ENCODE measurements at places on chromosomes 2 and 18. TPM values are rescaled to one million over a fixed set of nuclear protein-coding genes. Genes with fewer than 3 reads are reported as not detected.

DNA sequence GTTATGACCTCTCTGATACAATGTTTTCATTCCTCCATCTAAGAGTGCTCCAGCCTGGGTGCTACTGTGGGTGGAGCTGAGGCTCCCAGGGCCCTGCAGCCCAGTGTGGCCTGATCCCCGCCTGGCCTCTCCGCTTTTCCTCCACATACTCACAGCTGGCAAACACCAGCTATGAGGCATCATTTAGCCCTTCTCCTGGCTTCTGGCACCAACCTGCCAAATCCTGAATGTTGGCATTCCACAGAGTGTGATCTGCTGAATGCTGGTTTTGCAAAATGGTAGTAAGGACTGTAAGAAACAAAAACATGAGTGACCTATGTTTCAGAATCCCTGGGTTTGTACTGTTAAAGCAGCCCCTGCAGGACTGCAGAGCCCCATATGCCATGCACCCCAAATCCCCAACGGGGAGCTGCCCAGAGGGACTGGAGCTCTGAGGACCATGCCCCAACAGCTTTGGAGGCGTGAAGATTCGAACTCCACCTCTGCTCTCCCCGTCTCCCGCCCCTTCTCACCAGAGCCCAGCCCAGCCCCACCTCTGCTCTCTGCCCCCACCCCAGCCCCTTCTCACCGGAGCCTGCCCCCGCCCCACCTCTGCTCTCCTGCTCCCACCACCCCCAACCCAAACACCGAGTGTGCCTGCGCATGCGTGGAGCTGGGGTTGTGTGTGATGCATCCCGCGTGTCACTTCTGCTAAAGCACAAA lies 4.2 kb downstream of the SLC66A2 start:
- no peak for DNase-seq

DNA sequence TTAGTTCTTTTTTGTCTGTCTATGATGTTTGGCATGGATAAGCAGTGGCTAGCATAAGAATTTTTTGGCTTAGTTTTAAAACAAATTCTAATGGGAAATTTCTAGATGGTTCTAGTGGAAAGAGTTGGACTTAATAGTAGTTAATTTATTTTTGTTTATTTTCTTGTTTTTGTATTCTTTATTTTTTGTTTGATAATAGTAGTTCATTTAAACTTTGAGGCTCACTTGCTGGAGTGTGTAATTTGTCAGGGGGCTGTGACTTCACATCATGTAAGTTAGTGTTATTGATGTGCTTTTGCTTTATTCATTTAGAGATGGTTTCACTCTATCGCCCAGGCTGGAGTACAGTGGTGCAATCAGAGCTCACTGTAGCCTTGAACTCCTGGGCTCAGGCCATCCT lies 43.7 kb upstream of the KLF11 start:
- no peak for DNase-seq

- no peak for DNase-seq
Observed at GRCh38 chr2:132595693-132596092, 74.3 kb downstream of the LYPD1 start.

The PIK3C3 gene
- total RNA-seq, result 37.6 TPM

DNA sequence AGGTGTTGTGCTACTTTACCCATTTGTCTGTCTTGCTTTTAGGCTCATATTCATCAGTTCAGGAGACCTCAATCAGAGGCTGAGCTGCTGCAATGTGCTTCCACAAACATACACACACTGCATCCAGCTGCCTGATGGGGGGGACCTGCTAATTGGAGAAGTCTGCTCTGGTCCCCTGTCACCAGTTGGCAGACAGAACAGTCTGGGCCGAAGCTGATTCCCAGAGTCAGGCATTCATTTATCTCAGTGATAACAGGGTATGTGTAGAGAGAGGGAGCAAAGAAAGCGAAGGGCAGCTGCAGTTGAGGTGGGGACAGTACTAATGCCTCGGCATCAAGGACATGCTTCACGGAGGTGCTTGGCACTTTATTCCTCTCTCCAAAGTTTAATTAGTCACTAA lies 584.3 kb upstream of the PIK3C3 start:
- DNase-seq, result no peak

GRCh38 chr2:227347117-227347516 lies 22.1 kb downstream of the MFF start:
- DNase-seq, result no peak

DNA sequence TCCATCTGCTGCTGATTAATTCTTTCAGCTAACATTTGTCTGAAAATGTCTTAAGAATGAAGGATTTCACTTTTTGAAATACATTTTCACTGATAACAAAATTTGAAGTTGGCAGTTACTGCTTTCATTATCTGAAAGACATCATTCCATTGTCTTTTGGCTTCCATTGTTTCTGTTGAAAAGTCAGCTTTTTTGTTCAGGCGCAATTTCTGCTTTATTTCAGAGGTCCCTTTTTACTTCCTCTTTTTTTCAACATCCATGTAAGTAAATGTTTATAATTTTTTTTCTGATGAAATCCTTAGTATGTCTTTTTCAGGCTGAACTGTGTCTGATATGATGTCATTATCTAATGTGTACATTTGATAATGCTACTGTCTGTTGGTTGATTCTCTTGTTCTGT lies 184.2 kb downstream of the RND3 start:
- DNase-seq, result no peak

The NDUFV2 gene
- total RNA-seq, result 227 TPM

DNA sequence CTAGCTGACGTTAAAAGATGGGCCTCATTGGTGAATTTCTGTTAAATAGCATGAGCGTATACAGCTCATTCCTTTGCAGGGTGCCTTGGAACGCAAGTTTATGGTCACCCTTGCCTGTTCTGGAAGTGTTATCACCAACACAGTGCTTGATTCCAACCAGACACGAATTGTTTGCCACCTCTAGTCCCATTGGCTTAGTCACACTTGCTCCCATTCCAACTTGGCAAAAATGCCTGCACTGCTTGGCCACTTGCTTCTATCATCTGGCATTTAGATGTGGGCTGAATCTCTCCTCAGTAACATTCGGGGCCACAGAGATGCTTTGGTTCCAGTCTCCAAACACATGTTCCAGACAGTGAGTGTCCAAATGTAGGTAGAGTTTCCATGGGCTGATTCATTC lies 27.5 kb upstream of the ACVR1 start:
- DNase-seq, result no peak

DNA sequence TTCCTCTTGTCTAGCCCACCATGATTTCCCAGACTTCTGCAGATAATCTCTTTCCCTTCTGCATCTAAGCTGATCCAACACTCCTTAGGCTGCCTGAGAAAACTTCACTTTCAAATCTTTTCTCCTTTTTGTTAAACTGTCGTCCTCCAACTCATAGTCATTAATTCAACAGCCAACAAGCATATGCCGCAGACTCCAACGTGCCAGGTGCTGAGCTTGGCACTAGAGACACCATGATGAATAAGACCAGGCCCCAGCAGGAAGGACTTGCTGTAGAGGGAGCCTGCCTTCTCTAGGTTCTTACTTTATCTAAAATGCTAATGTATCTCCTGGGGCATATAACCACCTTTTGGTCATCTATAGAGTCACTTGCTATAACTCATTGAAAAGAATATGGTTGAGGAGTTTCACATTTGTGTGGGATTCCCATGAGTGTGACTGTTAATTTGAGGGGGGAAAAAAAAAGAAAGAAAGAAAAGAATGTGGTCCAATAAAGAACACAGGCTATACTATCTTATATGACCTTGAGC lies 51.0 kb downstream of the ANKRD44 start:
- no peak for DNase-seq

The TLX2 gene
- not detected for total RNA-seq

DNA sequence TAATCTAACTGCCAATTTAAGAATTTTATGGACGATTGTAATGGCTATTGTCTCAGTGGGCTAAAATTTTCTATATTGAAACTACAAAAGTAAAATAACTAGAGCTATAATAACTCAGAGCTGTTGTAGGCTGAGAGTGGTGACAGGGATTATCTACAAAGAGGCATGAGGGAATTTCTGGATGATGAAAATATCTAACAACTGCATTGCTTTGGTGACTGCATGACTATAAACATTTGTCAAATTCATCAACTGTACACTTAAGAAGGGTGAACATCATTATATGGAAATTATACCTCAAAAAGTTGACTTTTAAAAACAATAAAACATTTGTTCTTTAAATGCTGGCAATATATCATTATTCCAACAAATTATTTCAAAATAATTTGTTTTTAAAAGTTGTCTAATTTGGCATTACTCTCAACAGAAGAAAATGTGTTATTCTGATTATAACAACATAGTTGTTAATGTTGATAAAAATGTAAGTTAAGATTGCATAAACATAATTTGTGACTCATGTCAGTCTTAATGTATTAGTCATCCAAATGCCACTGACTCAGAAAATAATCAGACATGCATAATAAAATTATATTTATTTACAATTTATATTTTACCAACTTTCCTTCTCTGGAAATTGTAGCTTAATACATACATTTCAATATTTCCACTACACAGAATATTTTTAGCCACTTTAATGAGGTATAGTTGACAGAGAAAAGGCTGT lies 865.1 kb upstream of the VRK2 start:
- DNase-seq, result peak; percentile 3

DNA sequence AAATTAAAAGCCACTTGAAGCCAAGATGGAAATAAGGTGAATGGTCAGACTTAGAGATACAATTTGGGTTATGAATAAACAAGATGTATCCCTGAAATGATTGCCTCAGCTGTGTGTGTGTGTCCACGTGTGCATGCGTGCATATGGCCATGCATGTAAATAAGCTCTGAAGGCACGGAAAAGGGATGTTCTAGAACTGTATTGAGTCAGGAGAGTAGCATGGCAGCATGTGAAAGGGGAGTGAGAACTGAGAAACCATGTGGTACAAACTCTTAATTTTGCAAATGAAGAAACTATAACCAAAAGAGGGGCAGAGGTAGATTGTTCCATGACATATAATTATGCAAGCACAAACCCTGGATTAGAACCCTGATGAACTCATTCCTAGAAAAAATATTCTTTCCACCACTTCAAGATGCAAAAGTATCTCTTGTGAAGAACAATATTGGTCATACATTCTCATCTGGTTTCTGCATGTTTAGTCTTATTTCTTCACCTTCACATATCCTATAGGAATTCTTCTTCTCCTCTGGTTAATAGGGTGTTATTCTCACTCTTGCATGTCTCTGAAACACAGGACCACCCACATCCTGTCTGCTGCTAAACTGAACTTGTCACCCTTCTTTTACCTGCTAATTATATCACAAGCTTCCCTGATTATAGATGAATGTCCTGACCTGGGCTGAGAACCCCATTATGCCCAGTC lies 455.8 kb downstream of the SETBP1 start:
- no peak for DNase-seq

DNA sequence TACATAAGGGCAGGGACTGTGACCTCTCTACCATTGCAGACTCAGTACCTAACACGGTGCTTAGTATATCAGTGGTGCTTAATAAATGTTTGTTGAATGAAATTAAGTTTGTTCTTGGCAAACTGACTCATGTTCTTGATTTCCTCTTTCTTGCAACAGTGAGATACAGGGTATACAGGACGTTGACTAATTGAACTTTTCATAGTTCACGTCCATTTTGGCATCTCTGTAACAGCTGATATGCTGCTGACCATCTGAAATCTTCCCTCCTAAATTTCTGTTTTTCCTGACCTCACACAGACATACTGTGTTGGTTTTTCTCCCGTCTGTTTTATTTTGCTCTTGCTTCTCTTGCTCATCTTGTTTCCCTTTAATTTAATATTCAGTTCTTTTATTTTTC lies 44.2 kb downstream of the LHCGR start:
- no peak for DNase-seq

The UGT1A8 gene
- not detected for total RNA-seq

GRCh38 chr2:63845866-63846265 lies 4.2 kb downstream of the UGP2 start:
- no peak for DNase-seq

- DNase-seq, result peak; percentile 72
Observed at GRCh38 chr2:149049142-149049541, 10.6 kb downstream of the LYPD6B start.

GRCh38 chr2:102809291-102810189 lies 47.7 kb downstream of the TMEM182 start:
- DNase-seq, result no peak

- DNase-seq, result peak; percentile 31
Observed at GRCh38 chr2:227890495-227891079, 19.2 kb downstream of the DAW1 start.

- DNase-seq, result no peak
Observed at GRCh38 chr2:239462191-239462515, 61.3 kb upstream of the HDAC4 start.

GRCh38 chr18:47936952-47937351 lies 6.5 kb upstream of the SMAD2 start:
- DNase-seq, result no peak

The NXPH2 gene
- total RNA-seq, result 0.14 TPM

GRCh38 chr2:1742681-1743395 lies 1.5 kb downstream of the PXDN start:
- no peak for DNase-seq

DNA sequence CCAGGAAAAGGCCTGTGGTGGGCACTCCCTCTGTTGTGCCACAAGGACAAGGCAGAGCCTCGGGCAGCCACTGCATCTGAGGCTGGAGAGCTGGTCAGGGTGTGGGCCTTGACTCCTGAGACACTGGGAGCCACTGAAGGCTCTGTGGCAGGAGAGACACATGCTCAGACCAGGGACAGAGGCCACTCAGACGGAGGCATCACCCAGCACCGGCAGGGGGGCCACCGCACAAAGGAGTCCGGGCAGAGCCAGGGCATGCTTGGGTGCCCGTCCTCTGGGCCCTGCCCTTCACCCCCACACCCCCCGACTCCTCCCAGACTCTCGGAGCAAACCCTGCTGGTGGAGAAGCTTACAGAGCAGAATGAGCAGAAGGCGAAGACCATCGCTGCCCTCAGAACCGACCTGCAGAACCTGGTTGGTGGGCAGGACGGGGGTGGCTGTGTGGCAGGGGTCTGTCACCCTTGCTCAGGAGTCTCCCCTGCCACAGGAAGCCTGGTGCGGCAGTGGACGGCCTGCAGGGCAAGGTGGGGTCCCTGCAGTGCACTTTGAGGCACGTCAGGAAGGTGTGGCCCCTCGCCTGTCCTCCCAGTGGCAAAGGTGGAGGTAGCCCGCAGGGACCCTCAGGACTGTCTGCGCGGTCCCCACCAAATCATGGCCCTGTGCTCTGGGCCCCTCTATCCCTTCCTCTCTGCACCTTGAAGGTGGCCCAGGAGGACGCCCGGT lies 26.0 kb downstream of the CROCC2 start:
- DNase-seq, result no peak

The MC4R gene
- total RNA-seq, result not detected

The RNF144A gene
- 30.3 TPM for total RNA-seq

GRCh38 chr2:240663546-240664190 lies 19.0 kb downstream of the AQP12B start:
- no peak for DNase-seq
